ENCODE measurements at places on chromosomes 6 and 20.

DNA sequence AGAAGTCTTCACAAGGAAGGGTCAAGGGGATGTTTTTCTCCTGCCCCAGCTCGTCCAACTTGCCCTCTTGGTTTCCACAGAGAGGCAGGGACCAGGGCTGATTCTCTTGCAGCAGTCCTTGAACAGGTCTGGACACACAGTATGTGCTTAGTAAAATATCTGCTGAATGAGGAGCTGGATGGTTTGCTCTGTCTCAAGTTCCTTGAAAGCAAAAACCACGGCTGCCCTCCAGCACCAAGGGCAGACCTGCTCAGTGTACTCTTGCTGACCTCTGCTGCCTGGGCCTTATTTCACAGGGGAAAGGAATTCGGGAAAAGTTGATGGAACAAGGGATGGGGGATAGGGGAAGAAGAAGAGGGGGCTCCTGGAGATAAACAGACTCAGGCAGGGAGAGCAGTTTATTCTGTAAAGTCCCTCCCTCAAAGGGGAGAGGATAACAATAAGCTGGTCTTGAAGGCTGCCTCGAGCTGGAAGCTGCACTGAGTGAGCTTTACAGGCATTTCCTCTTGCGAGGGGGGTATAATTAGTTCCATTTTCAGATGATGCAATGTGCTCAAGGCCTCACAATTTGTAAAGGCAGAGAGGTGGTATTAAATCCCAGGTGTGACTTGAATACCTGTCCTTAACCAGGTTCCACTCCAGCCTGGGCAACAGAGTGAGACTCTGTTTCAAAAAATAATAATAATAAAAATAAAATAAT, 10.3 kb downstream of the KCNK5 start:
- no peak for DNase-seq

DNA sequence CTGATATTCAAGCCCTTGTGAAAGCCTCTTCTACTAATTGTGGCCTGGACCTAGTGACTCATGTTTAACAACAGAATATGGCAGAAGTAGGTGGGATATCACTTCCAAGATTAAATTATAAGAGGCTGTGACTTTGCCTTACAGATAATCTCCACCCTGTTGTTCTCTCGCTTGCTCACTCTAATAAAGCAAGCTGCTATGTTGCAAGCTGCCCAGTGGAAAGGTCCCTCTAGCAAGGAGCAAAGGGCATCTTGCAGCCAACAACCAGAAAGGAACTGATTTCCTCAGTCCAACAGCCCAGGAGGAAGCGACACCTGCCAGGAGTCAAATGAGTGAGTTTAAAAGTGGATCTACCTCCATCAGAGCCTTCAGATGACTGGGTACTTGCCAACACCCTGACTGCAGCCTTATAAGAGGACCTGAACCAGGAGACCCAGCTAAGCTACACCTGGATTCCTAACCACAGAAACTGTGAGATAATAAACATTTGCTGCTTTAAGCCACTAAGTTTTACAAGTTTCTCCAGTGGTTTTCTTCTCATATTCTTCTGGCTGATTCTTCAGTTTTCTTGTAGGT, 112.6 kb downstream of the FRK start:
- DNase-seq = no peak

GRCh38 chr6:7674291-7674690, 51.6 kb upstream of the BMP6 start:
- no peak for DNase-seq

DNA sequence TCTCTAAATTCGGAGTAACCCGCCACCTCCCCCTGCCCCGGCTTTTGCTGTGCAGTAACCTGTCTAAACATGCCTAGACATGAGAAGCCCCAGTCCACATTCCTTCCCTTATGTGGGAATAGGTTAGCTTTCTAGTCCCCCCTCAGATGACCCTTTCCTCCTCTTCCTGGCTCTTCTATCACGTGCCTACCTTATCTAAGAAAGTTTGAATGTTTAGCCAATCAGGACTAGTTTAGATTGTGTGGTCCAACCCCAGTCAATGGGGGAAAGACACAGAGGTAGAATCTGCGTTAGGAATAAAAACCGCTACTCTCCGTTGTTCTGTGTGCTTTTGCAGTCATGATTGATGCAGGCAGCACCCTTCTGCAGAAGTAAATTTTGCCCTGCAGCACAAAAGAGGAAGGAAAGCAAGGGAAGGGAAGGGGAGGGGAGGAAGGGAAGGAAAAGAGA, 69.0 kb upstream of the CD93 start:
- DNase-seq = no peak

- no peak for DNase-seq
Observed at GRCh38 chr6:67190733-67191132, 1444.3 kb upstream of the ADGRB3 start.

DNA sequence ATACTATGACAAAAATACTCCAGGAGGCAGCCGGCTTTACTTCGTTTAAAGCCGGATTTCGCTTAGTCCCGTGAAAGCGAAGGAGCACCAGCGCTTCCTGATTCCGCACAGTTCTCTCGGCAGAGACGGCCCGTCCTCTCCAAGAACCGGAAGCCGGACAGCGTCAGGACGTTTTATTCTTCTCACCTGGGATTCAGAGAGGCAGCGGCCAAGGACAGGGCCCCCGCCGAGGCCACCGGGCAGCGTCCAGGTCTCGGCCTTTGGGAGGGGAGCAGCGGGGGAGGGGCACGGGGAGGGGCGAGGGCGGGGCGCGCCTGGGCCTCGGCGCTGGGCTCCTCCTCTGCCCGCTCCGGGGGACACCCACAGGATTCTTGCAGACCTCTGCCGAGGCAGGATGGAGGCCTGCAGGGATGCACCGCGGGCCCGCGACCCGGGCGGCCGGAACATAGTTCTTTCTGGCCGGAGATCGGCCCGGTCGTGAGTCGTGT, 2.8 kb upstream of the DIDO1 start:
- DNase-seq = no peak

All from SK-N-DZ (cell line).